ENCODE measurements at places on chromosomes 3 and 15.

- no peak for DNase-seq
Measured at GRCh38 chr3:149163066-149163465, 33.6 kb downstream of the HPS3 start.

DNA sequence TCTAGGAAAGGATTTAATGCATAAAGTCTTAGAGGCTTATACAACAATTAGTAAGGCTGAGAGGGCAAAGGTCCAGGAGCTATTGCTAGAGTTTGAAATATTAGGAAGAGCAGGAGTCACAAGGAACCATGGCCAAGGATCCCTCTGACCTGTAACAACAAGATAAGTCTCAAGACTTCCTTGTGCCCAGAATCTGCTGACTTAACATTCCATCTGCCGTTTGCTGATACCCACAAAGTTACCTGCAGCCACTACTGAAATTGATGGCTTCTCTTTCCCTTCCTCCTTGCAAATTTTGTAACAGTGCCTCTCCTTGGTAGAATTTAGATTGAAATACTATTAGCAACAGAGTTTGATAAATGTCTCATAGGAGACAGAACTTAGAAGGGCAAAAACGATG, 4.7 kb upstream of the MYEF2 start:
- DNase-seq = no peak

DNA sequence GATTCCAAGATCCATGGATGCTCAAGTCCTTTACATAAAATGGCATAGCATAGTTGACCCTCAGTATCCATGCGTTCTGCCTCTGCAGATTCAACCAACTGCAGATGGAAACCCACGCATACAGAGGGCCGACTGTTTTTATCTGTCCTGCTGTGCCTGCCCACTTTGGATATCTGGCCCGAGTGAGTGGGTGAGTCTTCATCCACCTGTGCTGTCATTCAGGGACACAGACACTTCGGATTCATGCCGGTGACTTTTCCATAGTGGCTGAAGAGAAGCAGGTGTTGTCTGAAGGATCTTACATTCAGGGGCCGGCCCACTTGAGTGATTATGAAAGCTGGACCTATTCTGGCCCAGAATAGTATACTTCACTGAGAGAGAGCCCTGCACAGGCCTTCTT, 85.1 kb downstream of the RYR3 start:
- DNase-seq = no peak

DNA sequence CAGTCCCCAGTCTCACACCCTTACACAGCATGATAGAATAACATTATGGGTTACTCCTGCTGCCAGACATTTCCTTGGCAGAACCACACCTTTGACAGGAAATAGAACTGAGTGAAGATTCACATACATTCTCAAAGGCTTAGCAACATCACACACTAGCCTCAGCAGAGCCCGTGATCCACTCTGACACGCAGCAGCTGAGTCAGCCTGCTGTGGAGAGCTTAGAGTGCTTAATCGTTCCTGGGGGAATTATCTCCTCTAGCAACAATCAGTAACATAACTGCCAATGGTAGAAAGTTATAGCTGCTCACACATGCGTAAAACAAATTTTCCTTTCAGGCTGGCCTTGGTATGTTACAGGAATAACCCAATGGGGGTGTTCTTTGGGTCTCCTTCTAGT, 382.1 kb downstream of the GAP43 start:
- no peak for DNase-seq

- DNase-seq = no peak
Measured at GRCh38 chr3:69319652-69320051, 66.2 kb downstream of the FRMD4B start.

- DNase-seq = no peak
Measured at GRCh38 chr15:33592864-33593263, 282.1 kb downstream of the RYR3 start.

- no peak for DNase-seq
Measured at GRCh38 chr3:74591342-74591741, 23.1 kb downstream of the CNTN3 start.

DNA sequence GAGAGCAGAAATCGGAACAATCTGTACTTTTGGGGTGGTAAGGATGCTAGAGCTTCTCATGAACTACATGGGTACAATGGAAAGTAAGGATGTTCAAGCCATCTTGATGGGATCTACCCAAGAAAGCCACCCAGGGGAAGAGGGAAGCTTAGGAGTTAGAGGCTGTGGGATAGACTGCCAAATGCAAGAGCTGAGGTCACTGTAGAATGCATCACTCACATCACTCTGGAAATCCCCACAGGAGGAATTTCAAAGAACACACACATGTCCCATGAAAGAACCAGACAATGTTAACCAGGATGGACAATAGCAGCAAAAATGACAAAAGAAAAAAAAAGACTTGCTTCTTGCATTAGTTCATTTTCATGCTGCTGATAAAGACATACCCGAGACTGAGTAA, 32.8 kb upstream of the UBE2E2 start:
- DNase-seq = no peak

Data from CD14-positive monocyte (primary cell).